ENCODE measurements at places on chromosomes 6 and 20. TPM values are rescaled to one million over a fixed set of nuclear protein-coding genes. Genes with fewer than 3 reads are reported as not detected.

The PRL gene
- total RNA-seq, result not detected

- peak; percentile 82 for DNase-seq
Measured at GRCh38 chr20:56628873-56629463, at the start of gene TFAP2C. Gene TFAP2C (plus strand): TSS chr20:56629306. CDS start chr20:56629545, 239 bp downstream.

- DNase-seq, result no peak
Measured at GRCh38 chr6:88072462-88072861, 24.8 kb downstream of the SPACA1 start.

- no peak for DNase-seq
Measured at GRCh38 chr20:39829661-39830060, 859.4 kb downstream of the MAFB start.

DNA sequence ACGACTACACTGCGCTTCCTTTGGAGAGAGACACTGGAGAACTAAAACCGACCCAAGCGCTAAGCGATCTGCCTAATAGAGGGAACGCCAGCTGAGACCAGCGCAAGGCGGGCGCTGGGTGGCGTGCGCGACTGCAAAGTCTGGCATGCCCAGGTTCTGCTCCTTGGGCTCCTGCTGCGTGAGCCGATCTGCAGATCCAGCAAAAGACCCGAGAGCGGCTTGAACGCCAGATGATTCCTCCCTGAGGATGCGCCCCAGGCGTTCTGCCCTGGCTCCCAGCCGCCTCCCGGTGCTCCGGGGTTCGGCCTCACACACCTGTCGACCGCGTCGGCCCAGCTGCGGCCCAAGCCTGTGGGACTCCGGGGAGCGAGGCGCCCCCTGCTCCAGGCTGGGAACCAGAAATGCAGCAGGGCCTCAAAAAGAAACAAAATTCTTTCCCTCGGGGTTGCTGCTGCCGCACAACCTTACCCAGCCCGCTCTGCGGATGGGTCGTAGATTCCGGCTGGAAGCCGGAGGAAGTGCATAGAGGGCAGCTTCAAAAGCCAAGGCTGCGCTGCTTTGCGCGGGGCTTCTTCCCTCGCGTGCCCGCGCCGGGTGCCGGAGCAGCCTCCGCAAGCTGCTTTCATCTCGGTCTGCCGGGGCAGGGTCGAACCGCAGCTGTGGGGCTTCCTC, 17.9 kb upstream of the PRDM13 start:
- peak; percentile 91 for DNase-seq

DNA sequence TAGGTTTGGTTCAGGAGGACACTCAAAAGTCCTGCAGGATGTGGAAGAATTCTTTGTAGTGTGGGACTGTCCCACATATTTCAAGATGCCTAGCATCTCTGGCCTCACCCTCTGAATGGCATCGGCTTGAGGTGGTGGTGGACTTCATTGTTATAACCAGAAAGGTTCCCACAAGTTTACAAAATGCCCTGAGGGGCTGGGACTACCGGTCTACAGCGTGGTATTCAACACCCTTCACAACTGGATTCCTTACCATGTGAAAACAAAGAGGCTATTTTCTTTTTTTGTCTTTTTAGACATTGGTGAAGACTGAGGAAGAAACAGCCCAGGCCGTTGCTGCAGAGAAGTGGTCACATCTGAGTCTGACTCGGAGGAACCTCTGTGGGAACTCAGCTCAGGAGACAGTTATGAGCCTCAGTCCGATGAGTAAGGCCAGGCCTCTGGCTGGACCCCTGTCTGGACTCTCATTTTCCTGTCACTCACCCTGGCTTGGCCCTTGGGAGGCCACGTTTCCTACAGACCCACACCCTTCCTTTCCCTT, 15.2 kb downstream of the PGBD1 start:
- no peak for DNase-seq
